ENCODE measurements at places on chromosomes 11 and 22.

- DNase-seq = no peak
Measured at GRCh38 chr22:48096851-48097665, 1334.6 kb downstream of the TBC1D22A start.

- no peak for DNase-seq
Measured at GRCh38 chr22:42443240-42444076, 11.3 kb upstream of the NFAM1 start.

DNA sequence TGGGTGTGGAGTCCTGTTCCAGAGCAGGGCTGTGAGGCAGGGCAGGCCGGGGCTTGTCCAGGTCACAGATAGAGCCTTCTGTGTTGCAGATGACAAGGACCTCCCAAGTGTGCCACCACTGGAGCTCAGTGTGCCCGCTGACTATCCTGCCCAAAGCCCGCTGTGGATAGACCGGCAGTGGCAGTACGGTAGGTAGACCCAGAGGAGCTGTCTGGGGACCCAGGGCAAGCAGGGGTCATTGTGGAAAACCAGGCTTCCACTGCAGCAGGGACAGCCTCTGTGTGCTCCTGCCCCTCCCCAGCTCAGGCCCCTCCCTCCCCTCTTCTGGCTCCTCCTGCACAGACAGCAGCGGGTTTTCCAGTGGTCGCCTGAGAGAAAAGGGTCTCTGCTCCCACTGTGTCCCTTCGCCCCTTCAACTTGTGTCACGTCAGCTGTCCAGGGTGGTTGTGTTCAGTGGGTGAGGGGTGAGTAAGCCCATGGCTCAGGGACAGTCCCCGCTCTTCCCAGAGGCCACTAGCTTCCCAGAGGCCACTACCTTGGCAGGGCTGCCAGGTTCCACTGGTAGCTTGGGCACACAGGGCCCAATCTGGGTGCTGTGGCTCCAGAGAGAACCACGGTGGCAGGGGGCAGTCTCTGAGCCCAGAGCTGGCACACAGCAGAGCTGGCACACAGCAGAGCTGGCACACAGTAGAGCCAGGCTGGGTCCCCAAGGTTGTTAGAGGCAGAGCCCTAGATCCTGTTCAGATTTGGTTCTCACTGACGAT is 78.4 kb downstream of the MED15 start:
- no peak for DNase-seq

- peak; percentile 48 for DNase-seq
Measured at GRCh38 chr11:79100093-79100910, 340.5 kb downstream of the TENM4 start.

DNA sequence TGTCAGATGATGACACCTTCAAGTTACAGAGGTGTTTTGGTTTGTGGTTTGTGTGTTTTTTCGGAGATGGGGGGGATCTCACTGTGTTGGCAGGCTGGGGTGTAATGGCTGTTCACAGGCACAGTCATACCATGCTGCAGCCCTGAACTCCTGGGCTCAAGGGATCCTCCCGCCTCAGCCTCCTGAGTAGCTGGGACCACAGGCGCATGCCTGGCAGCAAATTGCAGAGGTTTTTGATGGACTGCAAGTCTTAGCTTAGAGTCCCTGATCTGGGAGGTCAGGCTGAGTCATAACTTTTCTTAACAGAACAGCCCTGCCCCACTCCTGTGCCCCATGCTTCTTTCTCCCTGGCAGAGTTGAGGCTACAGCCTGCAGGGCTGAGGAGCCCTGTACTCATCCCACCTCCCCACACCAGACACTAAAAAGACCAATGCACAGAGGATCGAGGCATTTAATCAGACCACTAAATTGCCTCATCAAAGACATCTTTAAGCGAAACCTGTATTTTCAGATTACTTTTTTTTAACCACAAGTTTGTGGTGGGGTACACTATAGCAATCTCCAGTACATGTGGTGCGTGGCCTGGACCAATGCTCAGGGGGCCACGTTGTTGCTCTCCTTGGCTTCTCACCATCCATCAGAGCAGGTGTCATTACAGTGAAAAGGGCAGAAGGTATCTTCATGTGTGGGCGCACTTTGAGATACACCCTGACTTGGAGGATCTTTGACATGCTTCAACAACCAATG is 17.1 kb upstream of the ADORA2A start:
- DNase-seq = no peak

- DNase-seq = peak; percentile 42
Measured at GRCh38 chr11:22337596-22338485, at the start of gene SLC17A6. SLC17A6 (plus strand) TSS chr11:22338381; CDS start chr11:22338534, 153 bp downstream.

GRCh38 chr11:84358034-84358433 is 1071.9 kb upstream of the CCDC90B start:
- no peak for DNase-seq

GRCh38 chr22:19687561-19688300 is 26.6 kb upstream of the SEPTIN5 start:
- no peak for DNase-seq

- DNase-seq = no peak
Measured at GRCh38 chr11:81444297-81444696, 1289.4 kb downstream of the FAM181B start.

DNA sequence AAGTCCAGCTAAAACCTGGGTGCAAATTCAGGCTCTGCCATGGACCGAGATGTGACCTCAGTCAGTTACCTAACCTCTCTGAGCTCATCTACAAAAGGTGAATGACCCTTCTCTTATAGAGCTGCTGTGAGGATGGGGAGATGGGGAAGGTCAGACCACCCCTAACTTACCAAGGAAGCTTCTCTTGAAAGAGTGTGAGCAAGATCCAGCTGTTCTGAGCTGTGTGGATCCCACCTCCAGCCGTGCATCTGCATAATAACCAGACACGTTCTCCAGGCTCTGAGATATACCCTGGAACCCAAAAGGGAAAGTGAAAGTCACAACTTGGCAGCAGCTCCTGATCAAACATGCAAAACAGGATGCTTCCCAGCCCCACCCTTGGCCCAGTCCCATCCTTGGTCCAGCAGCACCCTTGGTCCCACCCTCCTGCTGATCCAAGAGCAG is at the start of gene APOL3:
TSS of gene APOL3 (minus strand) at position 257 of the 444 bp plus-strand sequence. CDS start 11,700 bp downstream, outside the sequence.
- DNase-seq = no peak

DNA sequence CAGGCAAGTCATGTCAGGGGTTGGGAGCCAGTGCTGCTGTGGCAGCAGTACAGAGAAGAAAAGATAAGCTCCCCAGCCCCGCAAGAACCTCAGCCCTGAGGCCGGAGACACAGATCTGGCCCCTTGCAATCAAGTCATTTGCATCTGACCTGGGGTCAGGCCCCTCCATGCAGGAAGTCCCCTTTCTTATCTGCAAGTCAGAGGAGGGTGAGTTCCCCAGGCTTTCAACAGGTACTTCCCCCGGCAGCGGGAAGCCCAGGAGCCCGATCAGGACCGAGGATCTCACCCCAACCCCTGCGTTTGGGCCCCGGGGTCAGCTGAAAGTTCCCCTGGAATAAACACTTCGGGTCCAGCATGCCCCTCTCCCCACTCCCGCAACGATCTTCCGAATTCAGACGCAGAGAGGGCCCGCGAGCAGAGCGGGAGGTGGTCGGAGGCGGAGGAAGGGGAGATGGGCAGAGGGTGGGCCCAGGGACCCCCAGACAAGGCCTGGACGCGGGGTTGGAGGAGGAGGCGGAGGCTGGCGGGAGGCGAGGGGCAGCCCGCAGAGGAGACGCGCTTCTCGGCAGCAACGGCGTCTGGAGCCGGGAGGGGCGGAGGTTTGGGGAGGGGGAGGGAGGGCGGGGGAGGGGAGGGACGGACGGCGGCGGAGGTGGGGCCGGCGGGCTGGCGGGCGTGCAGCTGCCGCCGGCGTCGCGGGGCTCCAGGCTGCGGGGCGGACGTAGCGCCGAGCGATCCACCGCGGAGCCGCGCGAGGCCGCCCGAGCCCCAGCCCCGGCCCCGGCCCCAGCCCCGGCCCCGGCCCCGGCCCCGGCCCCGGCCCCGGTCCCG is at the start of gene TSPAN18:
TSS of gene TSPAN18 (plus strand) at position 680 of the 831 bp plus-strand sequence. CDS start 179,455 bp downstream, outside the sequence.
- peak; percentile 10 for DNase-seq

DNA sequence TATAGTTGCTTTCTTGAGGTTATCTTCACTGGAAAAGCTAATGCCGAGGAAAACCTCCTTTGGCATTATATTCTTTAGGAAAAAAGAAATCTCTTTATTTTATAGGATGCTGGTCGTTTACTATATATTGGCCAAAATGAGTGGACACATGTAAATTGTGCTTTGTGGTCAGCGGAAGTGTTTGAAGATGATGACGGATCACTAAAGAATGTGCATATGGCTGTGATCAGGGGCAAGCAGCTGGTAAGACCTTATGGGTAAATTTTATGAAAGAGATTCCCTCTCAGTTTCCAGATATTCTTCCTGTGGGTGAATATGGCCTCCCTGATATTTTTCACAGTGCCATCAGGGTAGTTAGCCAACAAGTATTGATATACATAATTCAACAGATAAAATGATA is 29.4 kb upstream of the TTC36 start:
- no peak for DNase-seq

GRCh38 chr22:22244316-22245250 is at the start of gene VPREB1:
VPREB1 (plus strand) TSS chr22:22244786; CDS start chr22:22244814, 28 bp downstream.
- DNase-seq = no peak

DNA sequence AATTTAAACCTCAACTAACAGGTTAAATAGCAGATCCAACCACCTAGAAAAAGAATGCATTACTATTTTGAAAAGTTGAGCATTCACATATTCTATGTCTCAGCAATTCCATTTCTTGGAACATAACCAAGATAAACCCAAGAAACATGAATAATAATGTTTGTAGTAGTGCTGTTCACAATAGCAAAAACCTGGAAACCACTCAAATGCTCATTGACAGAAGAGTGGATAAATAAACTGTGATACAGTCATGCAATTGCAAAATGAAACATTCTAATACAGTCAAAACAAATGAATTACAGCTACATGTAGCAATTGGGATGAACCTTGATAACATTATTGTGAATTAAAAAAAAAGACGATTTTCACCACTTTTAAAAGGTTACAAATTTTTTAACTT is 162.8 kb upstream of the TMEM45B start:
- DNase-seq = no peak

- DNase-seq = peak; percentile 0
Measured at GRCh38 chr22:44279069-44279360, 33.7 kb downstream of the SHISAL1 start.

- no peak for DNase-seq
Measured at GRCh38 chr11:28110821-28111200, 2.6 kb downstream of the METTL15 start.

DNA sequence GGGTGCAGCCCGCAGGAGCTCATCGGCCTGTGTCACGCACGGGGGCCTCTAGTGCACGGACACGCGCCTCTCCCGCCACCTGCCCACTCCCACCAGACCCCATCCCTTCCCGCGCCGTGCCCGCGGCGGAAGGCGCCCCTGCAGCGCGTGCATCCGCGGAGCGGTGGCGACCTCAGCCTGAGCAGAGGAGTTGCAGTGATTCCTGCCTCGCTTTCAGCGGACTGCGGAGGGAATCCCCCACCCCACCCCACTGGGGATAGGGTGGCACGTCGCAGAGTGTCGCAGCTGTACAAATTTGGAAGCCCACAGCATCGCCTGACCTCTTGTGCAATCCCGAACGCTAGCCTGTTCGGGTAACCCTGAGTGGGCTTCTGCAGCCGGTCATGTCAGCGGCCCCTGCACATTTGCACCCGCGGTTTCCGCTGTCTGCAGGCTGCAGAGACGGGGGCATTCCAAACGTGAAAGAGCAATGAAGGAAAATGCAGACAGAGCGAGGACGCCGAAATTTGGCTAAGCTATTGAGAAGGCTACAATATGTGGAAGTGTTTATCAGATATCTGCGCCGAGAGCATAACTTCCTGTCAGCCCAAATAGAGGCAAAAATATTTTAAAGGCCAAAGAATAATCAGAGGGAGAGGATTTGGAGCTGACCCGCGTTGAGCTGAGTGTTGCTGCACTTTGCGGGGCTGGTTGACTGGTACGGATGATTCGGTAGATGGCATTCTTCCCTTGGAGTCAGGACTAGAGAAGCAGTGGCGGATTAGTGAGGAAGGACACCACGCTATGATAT is 617 bp upstream of the ARHGAP20 start:
- peak; percentile 91 for DNase-seq

DNA sequence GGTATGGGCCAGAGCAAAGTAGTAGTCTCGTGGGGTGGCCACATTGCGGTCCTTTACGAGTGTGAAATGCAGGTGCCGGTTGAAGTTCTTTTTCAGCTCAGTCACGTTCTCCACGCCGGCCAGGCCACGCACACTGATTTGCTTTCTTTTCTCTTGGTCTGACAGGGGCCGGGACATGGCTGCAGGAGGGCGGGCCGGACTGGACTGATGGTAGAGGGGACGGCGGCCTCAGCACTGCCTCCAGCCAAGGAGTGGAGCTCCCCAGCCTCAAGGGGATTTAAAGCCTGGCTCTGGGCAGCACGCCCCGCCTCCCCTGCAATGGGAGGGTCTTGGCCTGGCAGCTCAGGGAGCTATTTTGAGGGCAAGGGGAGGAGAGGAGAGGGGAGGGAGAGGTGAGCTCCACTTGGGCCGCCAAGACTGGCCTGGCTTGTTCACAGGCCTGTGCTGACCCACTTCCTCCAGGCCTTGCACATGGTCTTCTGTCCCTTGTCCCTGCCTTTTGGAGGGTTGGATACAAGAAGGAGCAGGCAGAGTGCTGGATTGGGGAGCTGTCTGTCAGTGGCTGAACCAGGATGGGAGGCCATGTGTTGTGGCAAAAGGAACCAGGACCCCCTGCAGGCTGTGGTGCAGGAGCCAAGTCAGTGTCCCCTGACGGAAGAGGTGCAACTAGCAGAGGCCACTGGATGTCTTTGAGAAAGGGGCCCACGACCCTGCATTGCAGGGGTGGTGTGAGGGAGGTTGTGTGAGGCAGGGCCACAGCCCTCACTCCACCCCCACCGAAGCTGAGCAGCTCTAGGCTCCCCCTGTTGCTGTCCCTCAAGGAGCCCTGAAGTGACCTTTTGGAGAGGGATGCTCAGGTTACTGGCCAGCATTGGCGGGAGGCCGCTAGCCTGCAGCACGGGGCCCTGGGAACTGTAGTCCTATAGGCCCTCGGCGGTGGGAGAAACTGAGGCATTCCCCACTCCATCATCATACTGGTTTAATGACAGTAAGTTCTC is at the start of gene PYGM:
TSS of gene PYGM (minus strand) at position 253 of the 998 bp plus-strand sequence. CDS start at position 177, 76 bp downstream.
- no peak for DNase-seq

DNA sequence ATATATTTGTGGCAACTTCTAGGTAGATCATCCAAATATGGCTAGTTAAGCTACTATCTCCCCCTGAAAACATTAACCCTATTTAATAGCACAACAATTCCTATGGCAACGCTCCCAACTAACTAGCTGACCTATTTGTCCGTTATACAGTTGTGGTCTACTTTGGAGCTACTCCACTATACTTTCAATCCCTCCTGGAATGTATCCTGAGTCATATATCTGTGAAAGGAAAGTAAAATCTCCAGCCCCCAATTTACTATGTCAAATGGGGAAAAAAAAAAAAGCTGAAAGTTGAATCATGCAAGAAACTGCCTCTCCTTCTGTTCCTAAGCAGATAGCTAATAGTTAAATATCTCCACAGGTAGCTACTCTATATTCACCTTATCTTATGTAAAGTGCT is 128.5 kb downstream of the CD44 start:
- DNase-seq = no peak

GRCh38 chr11:104661901-104662300 is 236.4 kb downstream of the CASP12 start:
- no peak for DNase-seq

DNA sequence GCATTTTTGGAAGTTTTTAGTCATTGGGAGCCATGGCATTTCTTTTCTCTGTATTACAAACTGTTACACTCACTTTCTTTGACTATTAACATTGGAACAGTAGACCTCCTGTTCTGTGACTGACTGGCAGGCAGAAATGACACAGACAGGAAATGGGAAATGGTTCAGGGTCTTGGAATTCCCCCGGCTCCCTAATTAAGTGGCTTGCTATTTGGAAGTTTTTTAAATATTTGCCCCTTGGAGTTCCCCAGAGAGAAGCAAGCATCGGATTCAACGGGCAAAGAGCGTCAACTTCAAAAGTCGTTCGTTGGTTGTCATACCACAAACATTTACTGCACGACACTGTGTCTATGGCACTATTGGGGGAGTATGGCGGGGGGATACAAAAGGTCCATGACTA is 1.1 kb upstream of the BIRC2 start:
- DNase-seq = no peak
